ENCODE measurements at places on chromosomes 2 and 18.

DNA sequence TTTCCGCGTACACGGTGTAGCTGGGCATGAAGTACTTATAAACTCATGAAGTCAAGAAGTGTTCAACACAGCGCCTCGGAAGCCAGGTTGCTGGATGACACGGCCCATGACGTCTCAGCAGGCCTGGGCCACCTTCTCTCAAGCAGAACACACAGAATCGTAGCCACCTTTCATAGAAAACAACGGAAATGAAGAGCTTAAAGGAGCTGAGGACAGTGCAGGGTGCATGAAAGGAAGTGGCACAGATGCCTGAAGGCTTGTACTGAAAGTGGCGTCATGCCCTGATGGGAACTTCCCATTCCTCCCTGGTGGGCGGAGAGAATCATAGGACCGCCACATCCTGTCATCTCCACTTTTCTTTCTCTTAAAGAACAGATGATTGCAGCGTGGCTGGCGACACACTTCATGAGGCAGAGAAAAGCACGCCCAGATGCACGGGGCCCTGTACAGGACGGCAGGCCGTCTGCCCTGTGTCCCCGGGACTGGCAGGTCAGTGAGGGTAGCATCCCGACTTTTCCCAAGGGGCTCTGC, 31.1 kb downstream of the HDAC4 start:
- peak; percentile 79 for DNase-seq

GRCh38 chr2:160741271-160741670, 247.7 kb upstream of the RBMS1 start:
- no peak for DNase-seq

DNA sequence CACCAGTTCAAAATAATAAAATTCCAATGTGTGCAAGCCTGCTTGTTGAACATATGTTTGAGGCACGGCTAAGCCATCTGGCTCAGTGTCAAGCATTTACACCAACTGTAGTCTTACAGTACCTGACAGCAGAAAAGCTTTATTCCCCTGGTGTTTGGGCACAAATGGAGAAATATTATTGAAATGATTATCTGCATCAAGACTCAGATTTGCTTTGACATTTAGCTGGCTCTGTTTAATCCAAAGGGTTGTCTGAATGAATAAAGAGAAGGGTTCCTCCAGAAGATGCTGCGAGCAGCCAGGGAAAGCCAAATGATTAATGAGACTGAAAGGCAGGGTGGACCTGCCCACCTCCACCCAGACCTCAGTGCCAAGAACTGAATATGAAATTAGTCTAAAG, 393.2 kb upstream of the GALNT5 start:
- DNase-seq, result no peak

- no peak for DNase-seq
These were observed 91.8 kb upstream of the THUMPD2 start for GRCh38 chr2:39870871-39871270.

GRCh38 chr2:118065921-118066511, 22.3 kb upstream of the INSIG2 start:
- DNase-seq, result no peak

GRCh38 chr2:234273887-234274584, 222.8 kb downstream of the ARL4C start:
- DNase-seq, result peak; percentile 49

GRCh38 chr18:58400331-58400870, 228.5 kb downstream of the ALPK2 start:
- no peak for DNase-seq

DNA sequence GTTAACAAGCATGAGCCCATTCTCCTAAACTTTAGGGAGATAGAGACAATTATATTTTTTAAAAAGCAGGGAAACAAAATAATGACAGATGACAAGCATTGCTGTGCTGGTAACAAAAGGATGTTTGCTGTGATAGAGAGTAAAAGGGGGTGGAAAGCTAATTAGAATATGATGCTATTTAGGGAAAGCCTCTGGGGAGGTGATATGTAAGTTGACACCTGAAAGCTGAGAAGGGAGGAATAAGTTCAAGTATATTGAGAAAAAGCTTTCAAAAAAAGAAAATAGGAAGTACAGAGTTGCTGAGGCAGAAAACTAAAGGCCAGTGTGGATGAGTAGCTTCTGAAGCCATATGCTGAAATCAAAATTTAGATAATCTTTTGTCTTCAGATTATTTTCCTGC, 565.2 kb upstream of the NRXN1 start:
- DNase-seq, result no peak

DNA sequence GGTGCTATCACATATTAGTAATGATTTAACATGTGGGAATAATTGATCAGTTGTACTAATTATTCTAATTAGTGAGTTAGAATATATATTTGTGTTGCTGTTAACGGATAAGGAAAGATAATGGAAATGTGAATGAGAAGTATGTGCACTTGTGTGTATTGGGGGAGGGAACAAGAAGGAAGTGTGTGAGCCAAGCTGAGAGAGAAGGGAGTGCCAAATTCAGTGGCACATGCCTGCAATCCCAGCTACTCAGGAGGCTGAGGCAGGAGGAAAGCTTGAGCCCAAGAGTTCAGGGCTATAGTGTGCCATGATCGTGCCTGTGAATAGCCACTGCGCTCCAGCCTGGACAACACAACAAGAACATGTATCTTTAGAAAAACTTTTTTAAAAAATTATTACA, 9.3 kb downstream of the BARD1 start:
- DNase-seq, result no peak

- no peak for DNase-seq
These were observed 56.4 kb upstream of the MGAT5 start for GRCh38 chr2:134197445-134197844.

DNA sequence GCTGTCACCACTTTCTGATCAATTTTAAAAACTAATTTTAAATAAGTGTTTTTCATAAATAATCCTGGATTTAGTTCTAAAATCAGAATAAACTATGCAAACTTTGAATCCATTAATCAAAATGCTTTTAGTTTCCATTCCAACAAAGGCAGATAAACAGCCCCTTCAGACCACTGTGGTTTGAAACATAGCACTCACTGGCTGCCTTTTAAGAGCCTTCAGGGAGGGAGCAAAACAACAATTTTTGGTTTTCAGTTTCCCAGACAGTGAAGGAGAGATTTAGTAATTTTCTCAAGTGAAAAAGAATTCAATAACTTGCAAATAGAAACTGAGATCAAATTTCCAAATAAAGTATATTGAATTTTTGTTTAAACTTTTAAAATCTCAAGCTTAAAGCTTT, 46.1 kb downstream of the CDK15 start:
- DNase-seq, result no peak

DNA sequence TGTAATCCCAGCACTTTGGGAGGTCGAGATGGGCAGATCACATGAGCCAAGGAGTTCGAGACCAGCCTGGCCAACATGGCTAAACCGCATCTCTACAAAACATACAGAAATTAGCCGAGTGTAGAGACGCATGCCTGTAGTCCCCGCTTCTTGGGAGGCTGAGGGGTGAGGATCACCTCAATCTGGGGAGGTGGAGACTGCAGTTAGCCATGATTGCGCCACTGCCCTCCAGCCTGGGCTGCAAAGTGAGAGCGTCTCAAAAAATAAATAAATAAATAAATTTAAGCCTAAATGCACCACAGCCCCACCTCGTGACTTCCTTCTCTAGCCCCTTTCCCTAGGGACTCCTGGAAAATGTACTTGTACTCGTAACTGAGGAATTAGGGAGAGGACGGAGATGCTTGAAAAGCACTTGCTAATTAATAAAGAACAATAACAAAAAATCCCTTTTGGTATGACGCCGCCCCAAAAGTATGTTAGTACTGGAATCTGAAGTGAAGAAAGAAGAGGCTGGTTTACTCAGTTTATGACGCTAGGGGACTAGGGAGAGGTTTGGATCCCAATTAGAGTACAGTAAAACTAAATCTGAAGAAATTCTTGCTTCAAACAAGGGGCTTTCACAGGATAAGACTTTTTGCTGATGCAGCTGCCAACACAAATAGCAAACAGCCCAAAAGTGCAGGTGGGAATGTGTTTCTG, 887 bp upstream of the ZNF396 start:
- DNase-seq, result no peak

- no peak for DNase-seq
These were observed 13.1 kb upstream of the TMBIM1 start for GRCh38 chr2:218305383-218305782.

GRCh38 chr18:1954583-1955312, 616.6 kb downstream of the METTL4 start:
- DNase-seq, result no peak

DNA sequence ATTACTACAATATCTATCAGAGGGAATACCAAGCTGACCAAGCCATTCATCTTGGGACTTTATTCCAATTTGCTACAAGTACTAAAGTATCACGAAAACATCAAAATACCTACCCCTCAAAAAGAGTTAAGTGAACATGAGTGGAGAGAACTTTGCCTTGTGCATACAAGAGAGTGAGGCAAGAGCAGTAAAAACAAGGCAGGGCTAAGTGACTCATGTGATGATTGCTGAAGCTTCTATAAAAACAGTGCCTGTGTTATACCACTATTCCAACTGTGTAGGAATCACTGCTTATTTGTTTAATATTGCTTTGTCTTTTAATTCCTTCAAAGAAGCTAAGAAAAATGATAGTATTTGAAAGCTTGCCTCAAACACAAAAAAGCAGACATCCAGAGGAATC, 61.2 kb downstream of the FARSB start:
- DNase-seq, result no peak

DNA sequence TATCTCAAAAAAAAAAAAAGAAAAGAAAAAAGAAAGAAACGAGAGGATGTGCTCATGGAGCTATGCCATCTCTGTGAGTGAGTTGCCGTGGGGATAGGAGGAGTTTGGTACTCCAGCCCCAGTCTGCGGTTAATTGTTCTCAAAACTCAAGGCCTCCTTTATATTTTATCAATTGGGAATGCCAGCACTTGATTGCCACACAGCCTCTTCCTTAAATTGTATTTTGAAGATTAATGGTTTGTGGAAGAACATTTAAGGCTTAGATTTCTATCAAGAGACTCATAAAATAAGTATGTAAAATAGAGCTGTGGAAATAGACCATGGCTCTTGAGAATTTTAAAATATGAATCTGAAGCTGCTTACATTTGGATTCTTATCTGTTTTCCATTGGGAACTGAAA, 29.8 kb downstream of the KCNE4 start:
- DNase-seq, result no peak

DNA sequence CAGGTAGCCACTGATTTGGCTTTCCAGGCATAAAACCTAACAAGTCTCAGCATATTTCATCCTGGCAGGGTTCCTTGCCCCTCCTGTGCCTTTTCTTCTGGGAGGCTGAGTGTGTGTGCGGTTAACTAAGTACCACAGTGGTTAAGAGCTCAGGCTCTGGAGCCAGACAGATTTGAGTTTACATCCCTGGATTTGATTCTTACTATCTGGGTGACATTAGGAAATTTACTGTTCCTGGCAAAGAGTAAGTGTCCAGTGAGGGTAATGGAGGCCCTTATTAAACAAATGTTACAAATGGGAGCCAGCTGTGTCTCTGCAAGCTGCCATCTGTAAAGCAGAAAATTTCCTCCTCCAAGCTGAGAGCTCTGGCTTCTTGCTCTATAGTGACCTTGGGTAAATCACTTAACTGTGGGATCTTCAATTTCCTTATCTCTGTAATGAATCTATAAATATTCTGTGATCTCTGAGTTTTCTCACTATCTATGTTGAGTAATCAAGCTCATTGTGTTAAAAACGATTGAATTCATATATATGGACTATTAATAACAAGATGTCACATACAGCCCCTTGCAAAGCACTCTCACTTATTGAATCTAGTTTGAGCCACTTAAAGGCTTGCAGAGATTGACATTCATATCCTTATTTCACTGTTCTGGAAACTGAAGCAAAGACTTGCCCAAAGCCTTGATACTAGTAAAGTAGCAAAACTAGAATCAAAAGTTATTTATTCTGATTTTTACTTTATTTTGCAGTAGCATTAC, 6.5 kb upstream of the COBLL1 start:
- DNase-seq, result no peak

DNA sequence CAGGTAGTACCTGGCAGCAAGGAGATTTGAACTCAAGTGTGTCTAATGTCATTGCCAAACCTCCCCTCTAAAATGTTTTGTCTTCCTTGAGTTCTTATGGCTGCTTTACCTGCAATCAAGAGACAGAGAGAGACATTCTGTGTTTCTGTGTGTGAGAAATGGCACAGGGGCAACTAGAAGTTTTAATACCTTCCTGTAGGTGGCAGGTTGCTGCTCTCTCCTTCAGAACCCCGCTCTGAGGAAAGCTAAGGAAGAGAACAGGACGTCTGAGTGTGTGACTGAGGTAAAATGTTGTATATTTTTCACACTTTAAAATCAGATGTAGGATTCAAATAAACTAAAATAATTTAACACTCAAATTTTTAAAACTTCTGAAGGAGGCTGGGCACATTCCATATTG, 19.2 kb downstream of the DTNA start:
- DNase-seq, result no peak

- no peak for DNase-seq
These were observed 14.1 kb downstream of the LTBP1 start for GRCh38 chr2:32960647-32961403.

DNA sequence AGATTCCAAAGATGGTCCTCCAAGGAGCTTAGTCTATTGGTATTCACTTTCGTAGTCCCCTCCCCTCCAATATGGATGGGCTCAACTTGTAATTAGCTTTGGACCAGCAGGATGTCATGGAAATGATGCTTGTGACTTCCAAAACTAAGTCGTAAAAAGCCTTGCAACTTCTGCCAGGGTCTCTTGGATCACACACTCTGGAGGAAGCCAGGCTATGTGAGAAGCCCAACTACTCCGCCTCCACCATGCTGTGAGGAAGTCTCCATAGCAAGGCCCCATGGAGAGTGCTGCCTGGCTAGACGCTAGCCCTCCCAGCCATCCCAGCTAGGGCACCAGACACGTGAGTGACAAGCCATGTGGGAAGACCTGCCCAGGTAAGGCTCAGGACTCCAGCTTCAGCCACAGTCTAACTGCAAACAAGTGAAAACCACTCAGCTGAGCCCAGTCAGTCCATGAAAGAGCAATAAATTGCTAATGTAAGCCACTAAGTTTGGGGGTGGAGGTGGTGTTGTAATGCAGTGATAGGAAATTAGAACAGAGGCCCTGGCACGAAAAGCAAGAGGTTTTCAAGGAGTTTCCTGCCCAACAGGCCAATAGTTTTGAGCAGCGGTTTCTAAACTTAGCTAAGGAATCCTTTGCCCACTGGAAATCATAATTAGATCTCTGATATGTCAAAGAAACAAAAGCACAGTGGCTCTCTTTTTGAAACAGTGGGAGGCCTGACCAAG, 77.5 kb upstream of the GLI2 start:
- DNase-seq, result no peak

DNA sequence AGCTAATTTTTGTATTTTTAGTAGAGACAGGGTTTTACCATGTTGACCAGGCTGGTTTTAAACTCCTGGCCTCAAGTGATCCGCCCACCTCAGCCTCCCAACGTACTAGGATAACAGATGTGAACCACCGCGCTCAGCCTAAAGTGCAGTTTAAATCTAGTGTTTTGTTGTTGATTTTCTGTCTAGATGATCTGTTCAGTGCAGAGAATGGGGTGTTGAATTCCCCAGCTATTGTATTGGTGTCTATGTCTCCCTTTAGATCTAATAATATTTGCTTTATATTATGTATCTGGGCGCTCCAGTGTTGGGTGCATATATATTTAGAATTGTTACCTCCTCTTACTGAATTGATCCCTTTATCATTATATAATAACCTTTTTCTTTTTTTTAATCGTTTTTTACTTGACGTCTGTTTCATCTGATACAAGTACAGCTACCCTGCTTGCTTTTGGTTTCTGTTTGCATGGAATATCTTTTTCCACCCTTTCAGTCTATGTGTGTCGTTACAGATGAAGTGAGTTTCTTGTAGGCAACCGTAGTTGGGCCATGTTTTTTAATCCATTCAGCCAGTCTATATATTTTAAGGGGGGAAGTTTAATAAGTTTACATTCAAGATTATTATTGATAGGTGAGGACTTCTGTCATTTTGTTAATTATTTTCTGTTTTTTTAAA, 34.3 kb downstream of the GALM start:
- DNase-seq, result no peak
